ENCODE measurements at places on chromosomes 5 and 9. TPM values are rescaled to one million over a fixed set of nuclear protein-coding genes. Genes with fewer than 3 reads are reported as not detected.

Gene DOLK
- total RNA-seq: 8.7 TPM

Gene CATSPER3
- 1.5 TPM for total RNA-seq

Gene ABITRAM
- total RNA-seq: 16.8 TPM

Gene BNC2
- total RNA-seq: 3.8 TPM

Gene CCDC192
- total RNA-seq: not detected

Gene PRR7
- total RNA-seq: 20.5 TPM

Gene CDC25C
- not detected for total RNA-seq

Gene ANXA2R
- total RNA-seq: 3.6 TPM

Gene OR1J2
- total RNA-seq: not detected

Gene PROB1
- 4.2 TPM for total RNA-seq

Gene ACTBL2
- not detected for total RNA-seq

Gene AHRR
- total RNA-seq: 2.4 TPM

Gene PFDN1
- 68.1 TPM for total RNA-seq

Gene ORM2
- not detected for total RNA-seq

Gene PIP5KL1
- 5.8 TPM for total RNA-seq

Gene CCL28
- 2.7 TPM for total RNA-seq

Gene TCOF1
- total RNA-seq: 34.9 TPM

Gene ZNF354B
- total RNA-seq: 21.4 TPM

Gene C9orf153
- 3.6 TPM for total RNA-seq

Gene WNK2
- total RNA-seq: 187 TPM

Gene ARSI
- 0.83 TPM for total RNA-seq

Gene NR2F1
- 123 TPM for total RNA-seq

Gene HMMR
- 0.33 TPM for total RNA-seq

Gene C7
- total RNA-seq: 13.8 TPM

Gene PCDHB4
- 10.6 TPM for total RNA-seq

Gene MYMK
- 0.68 TPM for total RNA-seq

Gene SCAI
- 35.2 TPM for total RNA-seq

Gene SLC27A6
- not detected for total RNA-seq

Gene SPDL1
- total RNA-seq: 10.8 TPM

Gene FCN2
- not detected for total RNA-seq

Gene PCDHGC5
- total RNA-seq: 53.6 TPM

Gene AGTPBP1
- 112 TPM for total RNA-seq

Gene UNC5A
- total RNA-seq: 76.1 TPM

Gene SAXO1
- total RNA-seq: 0.41 TPM

Gene TAF11L12
- not detected for total RNA-seq

Gene CDH18
- 96.1 TPM for total RNA-seq

Gene GFI1B
- total RNA-seq: not detected

Gene PTGDS
- 2,163 TPM for total RNA-seq

Gene GBGT1
- total RNA-seq: 13.4 TPM

Gene NUTM2F
- total RNA-seq: not detected

Gene ZCCHC9
- total RNA-seq: 14.2 TPM

Gene LCN10
- 2.4 TPM for total RNA-seq

Gene OLFM1
- total RNA-seq: 592 TPM

Gene LCN1
- 1.2 TPM for total RNA-seq

Gene CDX1
- not detected for total RNA-seq

Gene IFNB1
- total RNA-seq: not detected

Gene ZNG1A
- 36.7 TPM for total RNA-seq

Gene IDNK
- total RNA-seq: 14.6 TPM

Gene TRPM3
- total RNA-seq: 50.4 TPM

Measured in dorsolateral prefrontal cortex (tissue), 122 donors.